ENCODE measurements at places on chromosomes 5 and 9. TPM values are rescaled to one million over a fixed set of nuclear protein-coding genes. Genes with fewer than 3 reads are reported as not detected.

GRCh38 chr9:14361074-14361473 lies 47.1 kb upstream of the NFIB start:
- no peak for DNase-seq

DNA sequence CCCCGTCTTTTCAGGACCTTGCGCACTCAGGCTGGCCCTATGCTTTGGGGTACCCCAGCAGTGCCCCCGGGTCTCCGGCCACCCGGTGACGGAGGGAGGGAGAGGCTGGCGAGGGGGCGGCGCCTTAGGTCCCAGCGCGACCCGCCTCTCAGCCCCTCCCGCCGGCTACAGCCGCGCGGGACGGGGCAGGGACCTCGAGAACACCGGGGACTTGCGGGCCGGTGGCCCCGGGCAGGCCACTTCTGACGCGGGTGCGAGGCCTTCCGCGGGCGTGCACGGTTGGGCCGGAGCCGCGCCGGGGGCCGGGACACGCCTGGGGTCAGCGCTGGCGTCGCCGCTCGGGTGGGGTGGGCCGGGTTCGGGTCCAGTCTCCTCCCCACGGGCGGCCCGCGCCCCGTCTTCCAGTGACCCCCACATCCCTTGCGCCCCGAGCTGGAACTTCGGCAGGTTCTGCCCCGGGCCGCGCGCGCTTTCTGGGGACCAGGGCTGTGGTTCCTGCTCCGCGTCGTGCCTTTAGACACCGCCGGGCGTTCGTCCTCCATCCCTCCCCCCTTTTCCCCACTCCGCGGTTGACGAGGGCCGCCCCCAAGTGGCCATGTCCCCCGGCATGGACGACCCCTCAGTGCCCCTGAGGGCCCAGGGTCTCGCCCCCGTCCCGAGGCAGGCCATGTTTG lies 3.8 kb upstream of the SQSTM1 start:
- DNase-seq, result peak; percentile 39

- no peak for DNase-seq
Measured at GRCh38 chr9:89361816-89362646, 43.7 kb downstream of the SECISBP2 start.

Gene SLC6A19
- total RNA-seq, result not detected
